Panc1 (cell line): ENCODE measurements at places on chromosomes 12 and 14.

DNA sequence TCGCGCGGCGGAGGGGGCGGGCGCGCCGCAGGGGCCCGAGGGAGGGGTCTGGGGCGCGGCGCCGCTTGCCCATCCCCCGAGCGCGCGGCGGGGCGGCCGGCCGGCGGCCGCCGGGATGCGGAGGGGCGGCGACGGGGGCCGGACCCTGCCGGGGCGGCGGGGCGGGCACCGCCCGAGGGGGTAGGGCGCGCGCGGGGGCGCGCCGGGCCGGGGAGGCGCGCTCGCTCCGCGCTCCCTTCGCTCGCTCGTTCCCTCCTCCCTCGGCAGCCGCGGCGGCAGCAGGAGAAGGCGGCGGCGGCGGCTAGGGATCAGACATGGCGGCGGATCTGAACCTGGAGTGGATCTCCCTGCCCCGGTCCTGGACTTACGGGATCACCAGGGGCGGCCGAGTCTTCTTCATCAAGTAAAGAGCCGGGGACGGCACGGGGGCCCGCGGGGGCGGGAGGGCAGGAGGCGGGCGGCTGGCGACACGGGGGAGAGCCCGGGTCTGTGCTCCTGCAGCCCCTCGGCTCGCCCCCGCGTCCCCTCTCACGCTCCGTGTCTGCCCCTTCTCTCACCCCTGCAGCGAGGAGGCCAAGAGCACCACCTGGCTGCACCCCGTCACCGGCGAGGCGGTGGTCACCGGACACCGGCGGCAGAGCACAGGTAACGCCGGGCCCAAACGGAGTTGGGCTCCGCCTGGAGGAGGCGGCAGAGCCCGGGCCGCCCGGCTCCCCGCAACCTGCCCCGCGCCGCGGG lies at the start of gene PLEKHA5:
TSS of gene PLEKHA5 (plus strand) at position 248 of the 738 bp plus-strand sequence. CDS start at position 315, 67 bp downstream.
- no peak for DNase-seq

GRCh38 chr14:19900999-19901398 lies 19.4 kb upstream of the OR4K5 start:
- no peak for DNase-seq

GRCh38 chr12:14961466-14962152 lies at the start of gene ARHGDIB:
ARHGDIB (minus strand) TSS chr12:14961601; CDS start chr12:14950712, 10,889 bp downstream.
- DNase-seq = no peak

DNA sequence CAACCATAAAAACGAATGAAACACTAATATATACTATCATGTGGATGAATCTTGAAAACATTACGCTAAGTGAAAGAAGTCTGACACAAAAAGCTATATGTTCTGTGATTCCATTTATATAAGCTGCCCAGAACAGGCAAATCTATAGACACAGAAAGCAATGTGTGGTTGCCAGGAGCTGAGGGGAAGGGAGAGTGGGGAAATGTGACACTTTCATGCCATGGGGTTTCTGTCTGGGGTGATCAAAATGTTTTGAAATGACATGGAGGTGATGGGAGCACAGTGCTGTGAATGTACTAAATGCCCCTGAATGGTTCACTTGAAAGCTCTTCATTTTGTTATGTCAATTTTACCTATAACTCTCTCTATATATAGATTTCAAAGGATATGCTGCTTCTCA lies 30.1 kb downstream of the ATG14 start:
- no peak for DNase-seq

DNA sequence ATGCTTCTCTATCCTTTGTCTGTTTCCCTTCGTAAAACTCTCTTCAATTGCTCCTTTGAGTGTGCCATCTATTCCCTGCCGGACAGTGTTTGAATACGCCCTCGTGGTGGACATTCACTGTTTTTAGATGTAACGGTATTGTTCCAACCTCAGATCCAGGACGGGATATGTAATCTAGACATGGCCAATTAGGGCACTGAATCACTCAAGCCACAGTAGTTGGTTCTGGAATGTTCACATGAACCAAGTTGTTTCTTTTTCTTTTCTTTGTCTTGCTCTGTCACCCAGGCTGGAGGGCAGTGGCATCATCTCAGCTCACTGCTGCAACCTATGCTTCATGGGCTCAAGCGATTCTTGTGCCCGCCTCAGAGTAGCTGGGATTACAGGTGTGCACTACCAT lies 204.2 kb upstream of the PLXNC1 start:
- DNase-seq = no peak

DNA sequence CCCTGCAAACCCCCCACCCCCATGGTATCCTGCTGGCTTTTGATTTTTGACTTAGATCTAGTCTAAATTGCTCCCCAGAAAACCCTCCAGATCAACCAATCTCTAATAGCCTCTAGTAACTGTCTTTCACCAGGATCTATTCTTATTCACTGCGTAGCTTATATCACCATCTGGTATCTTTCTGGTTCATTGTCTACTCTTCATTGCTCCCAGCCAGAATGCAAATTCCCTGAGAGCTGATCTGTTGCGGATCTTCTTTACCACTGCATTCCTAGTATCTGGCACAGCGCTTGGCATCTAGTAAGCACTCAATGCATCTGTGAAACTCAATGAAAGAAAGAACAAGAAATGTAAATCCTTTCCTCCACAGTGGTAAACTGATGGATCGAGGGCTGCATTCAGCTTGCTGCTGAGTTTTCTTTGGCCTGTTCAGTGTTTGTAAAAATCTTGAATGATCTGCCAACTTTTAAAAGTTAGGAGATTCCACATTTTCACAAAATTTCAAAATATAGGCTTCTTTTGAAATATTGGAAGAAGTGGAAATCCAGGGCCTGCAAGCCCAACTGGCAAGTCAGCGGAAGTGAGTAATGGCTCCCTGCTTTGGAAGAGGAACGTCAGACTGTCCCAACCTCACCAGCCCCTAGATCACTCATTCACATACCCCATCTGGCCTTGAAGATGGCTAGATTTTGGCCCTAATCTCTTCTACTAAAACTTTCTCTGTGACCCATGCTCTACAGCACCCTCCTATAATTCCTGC lies 274.2 kb downstream of the SSPN start:
- no peak for DNase-seq

DNA sequence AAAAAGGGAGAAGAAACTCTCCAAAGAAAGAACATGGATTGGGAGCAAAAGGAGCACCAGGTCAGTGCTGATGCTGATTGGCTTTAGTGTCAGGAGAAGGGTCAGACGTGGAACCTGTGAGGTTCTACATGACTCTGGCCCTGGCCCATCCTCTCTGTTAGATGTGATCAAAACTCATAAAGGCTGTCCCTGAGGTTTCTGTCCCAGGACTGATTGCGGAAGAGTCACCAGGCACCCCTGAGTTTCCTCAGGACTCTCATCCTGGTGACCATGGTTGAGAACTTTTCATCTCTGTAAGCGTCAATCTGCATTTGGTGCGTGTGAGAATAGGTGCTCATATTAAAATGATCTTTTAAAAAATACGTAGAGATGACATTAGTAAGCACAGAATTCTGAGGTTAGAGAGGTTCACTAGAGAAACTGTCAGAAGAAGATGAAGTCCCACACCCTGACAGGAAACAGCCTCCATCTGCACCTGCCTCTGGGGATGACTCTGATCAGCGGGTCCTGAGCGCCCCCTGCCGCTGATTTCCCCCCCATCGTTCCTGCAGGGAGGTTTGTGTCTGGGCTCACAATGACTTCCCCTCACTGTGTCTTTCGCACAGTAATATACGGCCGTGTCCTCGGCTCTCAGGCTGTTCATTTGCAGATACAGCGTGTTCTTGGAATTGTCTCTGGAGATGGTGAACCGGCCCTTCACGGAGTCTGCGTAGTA lies 741.8 kb downstream of the TMEM121 start:
- no peak for DNase-seq

DNA sequence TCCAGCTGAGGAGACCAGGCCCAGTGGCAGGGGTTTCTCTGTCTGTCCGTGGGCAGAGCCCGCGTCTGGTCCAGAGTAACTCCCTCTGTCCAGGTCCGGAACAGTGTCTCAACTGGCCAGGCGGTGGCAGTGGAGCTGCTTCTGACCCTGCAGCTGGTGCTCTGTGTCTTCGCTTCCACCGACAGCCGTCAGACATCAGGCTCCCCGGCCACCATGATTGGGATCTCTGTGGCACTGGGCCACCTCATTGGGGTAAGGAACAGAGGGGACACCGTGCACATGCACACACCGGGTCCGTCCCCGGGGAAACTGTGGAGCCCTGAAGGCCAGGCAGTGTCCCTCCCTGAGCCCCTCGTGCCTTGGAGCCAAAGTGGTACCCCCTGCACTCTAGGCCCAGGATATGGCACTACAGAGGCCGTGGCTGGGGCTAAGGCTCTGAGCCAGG lies 1.5 kb downstream of the AQP6 start:
- no peak for DNase-seq

DNA sequence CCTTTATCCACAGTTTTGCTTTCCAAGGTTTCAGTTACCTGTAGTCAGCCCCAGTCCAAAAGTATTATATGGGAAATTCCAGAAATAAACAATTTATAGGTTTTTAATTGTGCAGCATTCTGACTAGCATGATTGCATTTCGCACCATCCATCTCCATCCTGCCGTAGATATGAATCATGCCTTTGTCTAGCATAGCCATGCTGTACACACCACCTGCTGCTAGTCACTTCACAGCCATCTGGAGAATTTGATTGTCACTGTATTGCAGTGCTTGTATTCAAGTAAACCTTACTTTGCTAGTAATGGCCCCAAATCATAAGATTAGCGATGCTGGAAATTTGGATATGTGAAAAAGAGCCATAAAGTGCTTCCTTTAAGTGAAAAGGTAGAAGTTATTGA lies 36.0 kb downstream of the MUCL1 start:
- no peak for DNase-seq

- DNase-seq = no peak
Measured at GRCh38 chr12:57865084-57865751, 18.7 kb upstream of the CTDSP2 start.

- DNase-seq = no peak
Measured at GRCh38 chr12:66240096-66240820, 51.2 kb downstream of the IRAK3 start.

DNA sequence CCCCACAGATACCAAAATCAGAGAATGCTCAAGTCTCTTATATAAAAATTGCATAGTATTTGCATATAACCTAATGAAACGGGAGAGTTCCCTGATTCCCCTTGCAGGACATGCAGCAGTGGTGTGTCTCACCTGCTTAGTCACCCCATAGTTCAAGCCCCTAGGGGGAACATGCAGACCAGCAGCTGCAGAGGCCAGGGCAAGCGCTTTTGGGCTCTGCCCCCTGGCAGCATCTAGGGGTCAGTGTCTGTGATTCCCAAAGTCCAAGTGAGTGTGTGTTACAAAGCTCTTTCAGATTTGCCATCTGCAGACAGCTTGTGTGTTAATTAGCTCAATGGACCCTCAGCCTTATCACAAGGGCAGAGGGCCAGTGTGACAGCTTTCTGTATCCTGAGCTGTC lies 110.1 kb downstream of the DNAI7 start:
- no peak for DNase-seq

GRCh38 chr12:99278899-99279298 lies 368.7 kb upstream of the GARIN6 start:
- no peak for DNase-seq

DNA sequence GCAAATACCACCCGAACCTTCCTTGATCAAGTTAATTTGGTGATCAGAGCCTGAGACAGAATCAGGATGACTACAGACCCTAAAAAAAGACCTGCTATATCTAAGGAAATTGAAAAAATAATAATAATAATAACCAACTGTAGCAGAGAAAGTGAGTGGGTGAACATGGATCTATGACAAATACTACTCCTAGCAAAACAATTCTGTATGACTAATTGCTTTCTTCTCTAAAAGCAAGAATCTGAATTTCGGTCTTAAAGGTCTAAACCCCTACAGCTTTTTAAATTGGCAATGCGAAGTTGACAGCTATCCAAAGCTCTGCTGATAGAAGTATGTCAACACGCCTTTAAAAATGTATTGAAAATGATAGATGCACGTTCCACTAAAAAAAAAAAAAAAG lies 102.2 kb downstream of the PRKAB1 start:
- DNase-seq = no peak

DNA sequence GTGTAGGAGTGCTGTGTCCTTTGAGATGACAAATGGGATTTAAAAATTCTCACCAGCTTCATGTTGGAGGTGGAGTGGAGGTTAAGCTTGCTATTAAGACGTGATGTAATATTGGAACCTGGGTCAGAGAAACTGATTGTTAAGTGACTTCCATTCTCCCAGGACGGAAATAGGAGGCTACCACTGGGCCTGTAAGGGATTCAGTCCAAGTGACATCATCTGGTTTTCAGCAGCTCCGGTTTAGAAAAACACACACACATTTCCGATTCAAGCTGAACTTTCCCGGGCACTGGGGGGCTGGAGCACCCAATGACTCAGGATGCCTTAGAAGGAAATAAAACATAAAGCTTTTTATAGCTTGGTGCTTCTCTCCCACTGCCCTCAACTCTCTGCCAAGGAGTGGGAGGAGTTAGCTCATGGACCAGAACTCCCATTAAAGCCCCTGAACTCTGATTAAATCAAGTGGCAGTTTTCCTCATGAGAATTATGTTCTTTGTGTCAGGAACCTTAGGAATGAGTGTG lies 12.4 kb downstream of the CALM1 start:
- no peak for DNase-seq

DNA sequence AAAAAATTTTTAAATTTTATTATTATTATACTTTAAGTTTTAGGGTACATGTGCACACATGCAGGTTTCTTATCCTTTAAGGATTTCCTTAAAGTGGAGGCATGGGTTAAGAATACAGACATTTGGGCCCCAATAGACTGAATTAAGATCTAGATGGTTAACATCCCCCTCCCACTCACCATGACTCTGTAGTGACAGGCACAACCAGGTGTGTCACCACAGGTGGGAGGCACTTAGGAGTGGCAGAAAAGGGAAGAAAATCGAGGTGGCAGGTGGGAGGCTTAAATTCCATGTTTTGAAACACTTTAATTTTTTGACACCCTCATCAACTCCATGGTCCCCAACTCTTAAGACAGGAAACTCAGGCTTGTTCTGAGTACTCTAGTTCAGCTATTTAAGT lies 37.6 kb upstream of the GRIP1 start:
- no peak for DNase-seq

DNA sequence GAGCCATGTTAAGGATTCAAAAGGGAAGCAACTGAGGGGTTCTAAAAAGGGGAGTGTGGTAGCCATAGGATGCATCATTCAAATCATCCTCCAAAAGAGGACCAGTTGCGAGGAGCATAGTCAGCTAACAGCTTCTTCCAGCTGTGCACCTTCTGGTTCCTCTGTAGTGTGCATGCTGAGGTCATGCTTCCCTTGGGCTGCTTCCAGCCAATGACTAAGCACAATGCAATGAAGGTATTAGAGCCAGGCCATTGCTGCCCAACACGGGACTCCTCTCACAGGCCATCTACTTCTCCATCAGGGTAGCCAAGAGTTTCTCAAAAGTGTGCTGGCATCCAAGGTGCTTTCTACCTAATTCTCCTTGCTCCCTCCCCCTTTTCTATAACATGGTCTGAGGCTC lies 69.2 kb upstream of the ARID2 start:
- DNase-seq = peak; percentile 36
